Fibroblast of the conjunctiva (primary cell): ENCODE measurements at places on chromosomes 12 and 14.
A peak's percentile ranks its signal among the peaks of the same experiment; 100 is the strongest.

DNA sequence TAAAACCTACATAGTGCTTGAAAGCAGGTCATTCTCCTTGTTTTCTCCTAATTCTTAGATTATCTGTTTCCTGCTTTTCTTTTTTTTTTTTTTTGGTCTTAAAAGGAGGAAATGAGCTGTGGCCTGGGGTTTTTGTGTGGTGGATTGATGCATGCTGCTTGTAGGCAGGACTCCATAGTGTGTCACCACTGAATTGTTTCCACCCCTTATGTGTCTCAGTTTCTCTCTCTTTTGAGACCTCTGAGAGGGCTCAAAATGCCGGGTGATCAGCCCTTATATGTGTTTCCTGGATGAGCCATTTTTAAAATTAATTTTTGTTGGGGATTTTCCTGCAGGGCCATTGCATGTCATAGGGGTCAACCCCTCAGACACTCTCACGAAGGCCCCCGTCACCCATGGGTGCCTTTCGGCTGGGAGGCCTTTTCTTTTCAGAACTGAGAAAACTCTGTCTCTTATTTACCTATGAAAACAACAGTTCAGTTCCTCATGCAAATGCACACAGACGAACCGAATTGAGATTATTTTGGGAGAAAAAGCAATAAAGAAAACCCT lies 32.0 kb upstream of the LRRK2 start:
- no peak for DNase-seq

GRCh38 chr12:108896817-108897216 lies 16.9 kb downstream of the DAO start:
- no peak for DNase-seq

GRCh38 chr12:55850893-55851292 lies 8.2 kb upstream of the MMP19 start:
- no peak for DNase-seq

GRCh38 chr14:96676166-96676565 lies 121.0 kb upstream of the VRK1 start:
- no peak for DNase-seq

- DNase-seq: peak; percentile 59
These were observed 3.0 kb upstream of the IFI27L2 start for GRCh38 chr14:94132285-94132887.

DNA sequence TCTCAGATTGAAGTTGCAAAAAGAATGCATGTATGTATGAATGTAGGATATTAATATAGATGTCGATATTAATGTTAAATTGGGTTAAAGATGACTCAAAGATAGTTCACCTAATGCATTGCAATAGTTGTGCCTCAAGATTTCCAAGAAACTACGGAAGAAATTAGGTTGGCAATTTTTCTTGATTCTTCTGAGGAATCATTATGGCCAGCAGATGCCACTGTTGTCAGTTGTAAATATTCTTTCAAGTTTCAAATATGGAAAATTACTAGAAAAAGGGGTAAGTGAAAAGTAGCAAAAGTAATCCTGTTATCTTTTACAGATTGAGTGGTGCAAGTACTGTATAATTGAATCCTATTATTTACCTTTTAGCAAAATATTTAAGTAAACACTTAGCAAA lies 202.1 kb downstream of the ADAMTS20 start:
- DNase-seq: no peak
